SW 1271 (cell line): ENCODE measurements at places on chromosomes 7 and 10.

DNA sequence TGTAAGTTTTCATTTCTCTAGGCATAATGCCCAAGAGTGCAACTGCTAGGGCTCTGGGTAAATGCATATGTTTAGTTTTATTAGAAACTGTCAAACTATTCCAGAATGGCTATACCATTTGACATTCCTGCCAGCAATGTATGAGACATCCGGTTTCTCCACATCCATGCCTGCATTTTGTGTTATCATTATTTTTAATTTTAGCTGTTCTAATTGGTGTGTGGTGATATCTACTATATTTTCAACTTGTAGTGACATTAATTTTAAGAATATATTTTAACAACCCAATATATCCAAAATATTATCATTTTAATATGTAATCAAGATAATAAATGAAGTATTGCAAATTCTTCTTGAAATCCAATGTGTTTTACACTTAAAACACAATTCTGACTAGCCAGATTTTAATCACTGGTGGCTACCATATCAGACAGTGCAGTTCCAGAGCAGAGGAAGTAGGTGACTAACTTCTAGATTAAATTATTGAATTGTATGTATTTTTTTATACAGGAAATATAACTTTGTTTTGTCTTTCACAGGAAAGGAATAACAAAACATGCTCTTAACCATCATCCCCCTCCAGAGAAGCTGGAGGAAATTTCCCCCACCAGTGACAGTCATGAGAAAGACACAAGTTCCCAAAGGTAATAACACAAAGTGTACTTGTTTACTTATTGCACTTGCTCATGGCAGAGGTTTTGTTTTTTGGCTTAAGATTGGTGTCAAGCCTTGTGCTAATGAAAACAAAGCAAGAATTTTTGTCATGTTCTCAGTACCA is 6.4 kb downstream of the FAM149B1 start:
- no peak for DNase-seq

GRCh38 chr10:77207828-77208185 is 429.8 kb downstream of the KCNMA1 start:
- no peak for DNase-seq

DNA sequence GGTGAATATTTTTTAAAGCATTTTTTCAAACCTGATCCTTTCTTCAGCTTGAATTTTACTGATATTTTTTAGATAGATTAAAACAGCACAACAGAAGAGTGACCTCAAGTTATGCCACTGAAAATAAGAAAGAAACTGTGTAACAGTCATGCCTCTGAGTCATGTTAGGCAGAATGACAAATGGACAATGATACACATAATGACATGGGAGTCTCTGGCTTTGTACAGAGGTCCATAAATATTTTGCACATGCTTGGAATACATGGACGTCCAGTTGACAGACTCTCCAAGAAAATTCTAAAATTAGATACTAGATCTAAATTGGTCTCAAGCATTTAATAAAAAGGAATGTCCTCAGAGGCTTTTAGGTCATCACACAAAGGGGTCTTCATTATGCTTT is 21.9 kb upstream of the SEMA3A start:
- no peak for DNase-seq

DNA sequence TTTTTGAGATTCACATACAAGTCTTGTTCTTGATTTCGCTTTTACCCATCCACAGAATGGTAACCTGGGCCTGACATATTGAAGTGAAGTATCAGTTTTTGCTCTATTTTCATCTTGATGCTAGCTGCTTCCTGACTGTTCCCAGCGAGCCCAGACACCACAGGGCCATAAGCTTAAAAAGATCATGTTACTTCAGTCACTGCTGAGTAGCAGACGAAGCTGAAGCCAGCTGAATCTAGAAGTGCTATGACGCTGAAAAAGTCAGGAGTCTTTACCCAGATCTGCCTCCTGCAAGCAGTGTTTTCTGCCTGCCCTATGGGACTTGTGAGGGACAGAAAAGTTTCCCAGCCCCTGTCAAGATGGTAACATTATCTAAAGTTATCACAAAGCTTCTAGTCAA is 2.7 kb upstream of the PRXL2A start:
- no peak for DNase-seq

DNA sequence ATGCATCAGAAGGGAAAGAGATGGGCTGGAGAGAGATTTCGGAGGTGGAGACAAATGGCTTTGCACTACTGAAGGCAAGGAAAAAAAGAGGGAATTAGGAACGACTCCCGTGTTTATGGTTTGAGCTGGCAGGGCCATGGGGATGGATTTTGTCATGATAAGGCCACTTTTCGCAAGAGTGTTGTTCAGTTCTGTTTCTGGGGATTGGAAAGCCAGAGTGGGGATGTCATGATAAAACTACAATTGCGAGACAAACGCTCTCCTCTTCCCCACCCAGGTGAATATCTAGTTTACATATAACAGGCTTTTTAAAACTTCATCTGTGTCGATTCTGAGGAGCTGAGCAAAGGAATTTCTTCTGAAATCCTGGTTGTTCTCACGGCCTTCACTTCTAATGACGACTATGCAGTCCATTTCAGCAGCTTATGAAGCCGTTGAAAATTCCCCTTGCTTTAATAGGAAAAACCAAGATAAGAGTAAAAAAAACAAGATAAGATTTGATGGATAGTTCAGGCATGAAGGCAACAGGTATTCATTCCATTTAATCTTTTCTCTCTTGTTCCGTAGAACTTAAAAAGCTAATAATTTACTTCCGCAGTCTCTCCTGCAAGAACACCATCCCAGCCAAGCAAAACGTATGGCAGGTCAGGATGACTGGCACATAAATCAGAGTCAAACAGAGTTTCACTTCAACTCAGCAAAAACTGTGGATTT is 245.6 kb upstream of the PITRM1 start:
- DNase-seq = no peak

DNA sequence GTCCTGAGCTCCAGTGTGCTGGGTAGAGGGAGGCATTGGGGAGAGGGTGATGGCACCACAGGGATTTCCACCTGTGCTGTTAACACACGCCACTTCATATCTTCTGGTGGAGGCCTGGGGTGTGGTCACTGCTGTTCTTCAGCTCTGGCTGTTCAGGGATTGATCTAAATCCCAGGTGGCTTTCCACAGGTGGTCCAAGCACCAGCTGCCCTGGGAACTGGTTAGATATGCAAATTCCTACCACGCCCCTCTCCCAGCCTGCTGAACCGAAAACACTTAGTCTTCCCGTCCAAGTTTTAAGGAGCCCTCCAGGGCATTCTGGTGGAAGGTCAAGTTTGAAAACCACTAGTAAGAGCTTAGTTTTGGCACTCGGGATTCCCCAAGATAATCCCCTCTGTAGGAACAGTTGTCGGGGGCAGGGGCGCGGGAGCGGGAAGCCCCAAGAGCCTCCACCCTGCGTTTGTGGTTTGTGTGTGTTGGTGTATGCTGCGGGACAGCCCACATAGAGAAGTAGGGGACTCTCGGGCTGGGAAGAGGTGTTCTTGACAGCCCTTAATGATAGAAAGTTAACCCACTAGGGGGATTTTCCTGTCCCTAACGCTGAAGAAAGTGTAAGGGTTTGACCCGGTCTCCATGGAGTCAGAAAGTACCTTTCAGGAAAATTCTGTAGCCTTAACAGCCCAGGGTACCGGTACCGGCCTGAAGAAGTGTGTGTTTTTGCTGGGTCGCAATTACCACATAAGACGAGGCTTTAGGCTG is 5.1 kb downstream of the DEPP1 start:
- no peak for DNase-seq

DNA sequence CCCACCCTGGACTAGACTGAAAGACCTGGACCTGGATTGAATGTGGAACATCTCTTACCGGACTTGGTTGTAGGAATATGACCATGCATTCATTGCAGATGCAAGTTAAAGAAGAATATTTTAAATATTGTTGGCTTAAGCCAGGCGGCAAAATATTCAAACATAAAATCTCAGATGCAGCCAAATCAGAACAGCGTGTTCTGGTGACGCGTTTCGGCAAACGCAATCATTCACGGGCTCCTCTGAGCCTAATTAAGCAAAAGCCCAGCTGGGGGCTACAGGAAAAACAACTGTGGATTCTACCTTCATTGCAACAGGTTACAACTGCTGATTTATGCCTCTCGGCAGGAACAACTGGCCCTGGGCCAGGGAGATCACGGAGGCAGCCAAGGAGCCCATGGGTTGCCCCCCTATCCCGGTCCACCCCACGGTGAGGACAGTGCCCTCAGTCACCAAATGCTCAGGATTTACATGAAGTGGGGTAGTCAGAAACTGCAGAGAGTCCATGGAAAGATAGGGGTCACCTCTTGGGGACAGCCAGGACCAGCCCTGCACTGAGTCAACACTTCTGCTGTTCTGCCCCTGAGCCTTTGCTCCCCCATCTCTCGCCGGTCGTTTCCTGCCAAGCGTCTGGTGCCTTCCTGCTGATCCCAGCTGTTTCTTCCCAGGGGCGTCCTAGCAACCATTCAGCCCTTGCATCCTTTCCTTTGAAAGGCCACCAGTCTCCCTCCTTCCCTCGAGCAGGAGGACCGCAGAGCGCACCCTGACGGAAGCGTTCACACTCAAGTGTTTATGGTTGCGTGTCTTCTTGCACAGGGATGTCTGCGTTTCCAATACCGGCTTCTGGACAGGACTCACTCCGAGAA is 64.4 kb upstream of the SFMBT2 start:
- no peak for DNase-seq
